ENCODE measurements at places on chromosomes 5 and 9.

GRCh38 chr5:154406231-154406630 lies 39.6 kb upstream of the SAP30L start:
- no peak for DNase-seq

- no peak for DNase-seq
These were observed 29.0 kb upstream of the GPR150 start for GRCh38 chr5:95590880-95591279.

GRCh38 chr5:125655156-125655555 lies 768.1 kb upstream of the GRAMD2B start:
- DNase-seq, result no peak

DNA sequence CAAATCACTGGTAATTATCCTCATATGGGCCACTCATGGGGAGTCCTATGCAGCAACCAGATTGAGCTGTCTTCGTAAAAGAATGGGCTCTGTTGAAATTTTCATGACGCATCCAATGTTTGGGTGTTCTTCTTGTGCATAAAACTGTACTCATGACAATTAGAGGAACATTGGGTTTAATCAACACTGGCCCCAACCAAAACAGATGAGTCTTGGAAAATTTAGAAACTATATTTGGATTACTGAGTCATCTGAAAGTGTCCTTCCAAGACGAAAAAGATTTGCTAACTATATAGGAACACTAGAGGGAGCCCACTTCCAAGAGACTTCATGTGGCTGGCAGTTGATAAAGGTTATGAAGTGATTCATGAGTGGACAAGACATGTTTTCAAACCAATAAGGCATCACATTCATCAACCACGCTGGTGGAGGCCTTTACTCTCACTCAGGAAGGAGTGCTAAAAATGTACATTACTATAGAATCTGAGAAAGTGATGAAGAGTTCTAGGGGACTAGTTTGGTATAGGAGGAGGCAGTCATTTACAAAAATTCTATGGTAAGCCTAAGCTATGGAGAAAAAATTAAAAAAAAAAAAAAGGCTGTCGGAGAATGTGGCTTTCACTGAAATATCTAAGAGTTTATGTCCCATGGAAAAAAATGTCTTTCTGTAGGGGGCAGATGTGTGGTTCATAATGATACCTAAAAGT lies 313.5 kb downstream of the PRDM9 start:
- DNase-seq, result no peak

DNA sequence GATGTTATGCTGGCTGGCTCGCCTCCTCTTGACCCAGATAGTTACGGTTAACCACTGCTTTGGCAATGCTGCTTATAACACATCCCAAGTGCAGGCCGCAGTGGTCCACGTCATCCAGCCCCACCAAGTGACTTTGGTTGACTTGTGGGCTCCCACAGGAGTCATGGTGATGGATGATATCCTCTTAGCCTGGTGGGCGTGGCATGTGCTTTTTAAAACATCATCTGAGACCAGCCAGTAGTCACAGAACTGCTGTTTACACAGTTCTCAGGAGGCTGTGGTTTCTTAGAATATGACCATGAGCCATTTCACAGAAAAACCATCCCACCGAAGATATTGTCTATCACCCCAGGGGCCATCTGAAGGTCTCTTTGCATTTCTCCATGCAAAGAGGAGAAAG lies 216.9 kb downstream of the SH3GL2 start:
- no peak for DNase-seq

DNA sequence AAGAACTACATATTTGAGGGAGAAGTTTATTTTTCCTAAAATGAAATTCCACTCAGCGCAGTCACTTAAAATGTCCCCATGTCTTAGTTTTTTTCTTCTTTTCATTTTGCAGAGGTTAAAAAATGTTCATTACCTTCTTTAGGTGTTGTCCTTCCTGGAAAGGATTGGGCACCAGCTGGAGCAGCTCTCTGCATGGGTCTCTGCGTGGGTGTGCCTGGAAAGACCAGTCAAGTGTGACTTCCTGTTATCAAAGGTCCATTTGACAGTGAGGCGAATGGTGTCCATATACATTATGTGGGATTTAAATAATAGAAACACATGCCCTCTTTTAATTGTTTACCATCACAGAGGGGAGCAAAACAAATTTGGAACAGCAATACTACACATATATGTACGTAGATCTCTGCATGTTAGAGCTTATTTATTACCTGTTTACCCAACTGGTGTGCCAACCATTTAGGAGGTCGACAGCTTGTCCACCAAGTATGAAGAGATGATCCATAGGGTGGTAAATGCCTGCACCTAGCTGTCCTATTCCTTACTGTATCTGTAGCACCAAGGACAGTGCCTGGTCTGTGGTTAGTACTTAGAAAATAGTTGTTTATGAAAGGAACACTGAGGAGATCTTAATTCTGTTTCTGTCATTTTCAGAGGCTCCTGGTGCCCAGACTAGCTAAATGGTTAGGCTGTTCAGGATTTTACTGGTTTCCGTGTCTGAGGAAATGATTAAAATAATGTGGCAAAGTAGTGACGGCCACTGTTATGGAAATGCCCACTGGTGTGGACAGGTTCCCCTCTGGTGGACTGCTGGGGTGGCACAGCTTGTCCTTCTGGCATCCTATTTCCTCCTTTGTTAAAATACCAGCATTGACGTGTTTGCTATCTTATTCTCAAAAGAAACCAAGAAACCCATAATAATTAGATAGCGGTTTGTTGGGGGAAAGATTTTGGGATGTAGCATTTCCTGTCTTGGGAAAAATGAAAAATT lies 200.4 kb downstream of the MAST4 start:
- no peak for DNase-seq

GRCh38 chr9:92276331-92277032 lies 17.0 kb downstream of the IARS1 start:
- DNase-seq, result no peak

DNA sequence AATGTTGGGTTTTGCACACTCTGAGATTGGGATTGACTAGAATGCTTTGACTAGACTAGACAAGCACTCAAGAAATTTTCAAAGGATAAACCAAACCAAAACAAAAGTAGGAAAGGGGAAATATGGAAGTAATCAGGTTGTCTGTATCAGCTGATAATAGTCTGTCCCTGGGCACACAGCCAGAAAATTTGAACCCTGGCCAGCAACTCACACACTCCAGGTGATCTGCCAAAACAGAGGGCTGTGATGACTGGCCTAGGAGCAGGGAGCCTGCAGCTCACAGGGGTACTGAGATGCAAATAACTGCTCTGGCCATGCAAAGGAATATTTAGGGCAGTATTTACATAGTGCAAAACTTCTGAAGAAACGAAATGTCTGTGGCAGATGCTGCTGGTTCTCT lies 112.3 kb upstream of the SMIM23 start:
- no peak for DNase-seq

GRCh38 chr9:101618698-101619097 lies 23.9 kb upstream of the PPP3R2 start:
- no peak for DNase-seq

DNA sequence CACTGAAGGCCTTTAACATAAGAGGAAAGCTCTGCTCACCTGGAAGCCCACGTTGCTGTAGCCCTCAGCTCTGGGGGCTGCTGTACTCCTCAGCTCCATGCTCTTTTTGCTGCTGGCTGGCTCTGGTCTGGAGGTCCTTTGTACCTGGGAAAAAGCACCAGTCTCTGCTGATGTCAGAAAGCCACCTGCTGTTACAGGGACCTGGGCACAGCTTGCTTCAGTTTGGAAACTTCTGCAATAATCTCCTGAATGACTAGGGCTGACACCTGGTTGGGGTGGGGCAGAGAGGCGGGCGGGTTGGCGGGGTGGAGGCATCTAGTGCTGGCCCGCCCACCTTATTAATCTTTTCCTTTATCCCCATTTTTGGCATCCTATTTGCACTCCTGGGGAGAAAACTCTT lies at the start of gene SLC28A3:
SLC28A3 (minus strand) TSS at position 224 of the 400 bp plus-strand sequence; CDS start at position 99, 125 bp downstream.
- no peak for DNase-seq

- no peak for DNase-seq
These were observed 80.4 kb upstream of the NIPBL start for GRCh38 chr5:36796155-36796554.

GRCh38 chr5:59460368-59461153 lies 433.0 kb downstream of the PDE4D start:
- DNase-seq, result no peak

- DNase-seq, result no peak
These were observed 350.1 kb downstream of the TMEM232 start for GRCh38 chr5:110376281-110376951.

DNA sequence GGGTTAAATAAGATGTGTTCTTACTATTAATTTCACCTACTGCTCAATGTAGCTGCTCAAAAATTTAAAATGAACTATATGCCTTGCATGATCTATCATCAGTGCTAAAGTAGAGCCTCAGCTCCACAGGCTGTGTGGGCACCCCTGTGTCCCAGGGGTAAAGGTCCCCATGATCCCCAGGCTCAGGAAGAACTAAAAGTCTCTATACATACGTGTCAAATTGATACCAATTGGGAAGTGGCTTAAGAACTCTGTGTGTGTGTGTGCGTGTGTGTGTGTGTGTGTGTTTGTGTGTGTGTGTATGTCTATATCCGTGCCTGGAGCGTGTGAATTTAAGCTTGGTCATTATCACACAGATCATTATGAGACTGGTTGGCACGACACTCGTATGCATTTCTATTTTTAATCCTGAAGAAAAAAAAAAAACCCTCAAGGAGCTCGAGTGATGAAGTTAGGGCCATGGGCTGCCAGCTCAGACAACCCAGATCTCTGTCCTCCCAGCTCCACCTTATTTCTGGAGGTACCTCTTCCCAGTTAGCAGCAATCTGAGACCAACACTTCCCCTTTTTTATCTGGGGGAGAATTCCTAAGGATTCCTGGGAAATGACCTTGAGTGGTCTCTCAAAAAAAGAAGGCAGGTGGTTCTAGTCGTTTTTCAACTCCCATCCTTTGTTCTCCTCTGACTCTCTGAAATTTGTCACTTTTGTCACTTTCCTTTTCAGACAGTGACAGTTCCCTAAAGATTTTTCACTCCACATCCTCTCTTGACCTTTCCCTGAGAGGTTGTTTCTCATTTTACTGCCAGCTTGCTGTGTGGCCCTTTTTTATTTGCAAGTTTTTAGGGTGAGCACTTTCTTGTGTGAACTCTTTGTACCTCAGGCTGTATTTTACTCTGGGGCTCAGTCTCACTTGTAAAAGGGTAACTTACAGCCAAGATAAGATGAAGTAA lies 45.7 kb upstream of the CTXN3 start:
- DNase-seq, result no peak

GRCh38 chr5:147170603-147171002 lies 64.2 kb upstream of the STK32A start:
- DNase-seq, result no peak

DNA sequence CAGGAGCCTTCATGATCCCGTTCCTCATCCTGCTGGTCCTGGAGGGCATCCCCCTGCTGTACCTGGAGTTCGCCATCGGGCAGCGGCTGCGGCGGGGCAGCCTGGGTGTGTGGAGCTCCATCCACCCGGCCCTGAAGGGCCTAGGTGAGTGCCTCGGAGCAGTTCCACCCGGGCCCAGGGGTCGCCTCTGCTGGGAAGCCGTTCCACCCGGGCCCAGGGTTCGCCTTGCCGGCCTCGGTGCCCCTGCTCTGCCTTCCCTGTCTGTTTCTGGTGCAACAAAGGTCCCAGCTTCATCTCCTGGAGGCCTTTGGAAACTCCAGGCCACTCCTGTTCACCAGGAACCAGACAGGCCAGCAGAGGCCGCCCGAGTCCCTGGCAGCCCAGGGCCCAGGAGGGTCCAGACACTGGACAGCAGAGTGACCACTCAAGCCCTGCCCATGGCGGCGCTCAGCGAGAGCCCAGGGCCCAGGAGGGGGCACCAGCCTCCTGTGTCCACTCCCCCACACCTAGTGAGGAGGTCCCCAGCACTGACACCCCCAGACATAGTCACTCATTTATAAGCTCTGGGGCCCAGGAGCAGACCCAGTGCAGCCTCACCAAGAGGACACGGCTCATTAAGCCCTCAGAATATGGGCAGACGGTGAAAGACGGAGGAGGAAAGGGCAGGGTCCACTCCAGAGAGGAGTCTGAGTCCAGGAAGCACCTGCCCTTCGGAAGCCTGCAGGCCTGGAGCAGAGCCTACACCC lies 7.5 kb downstream of the SLC6A19 start:
- DNase-seq, result no peak

DNA sequence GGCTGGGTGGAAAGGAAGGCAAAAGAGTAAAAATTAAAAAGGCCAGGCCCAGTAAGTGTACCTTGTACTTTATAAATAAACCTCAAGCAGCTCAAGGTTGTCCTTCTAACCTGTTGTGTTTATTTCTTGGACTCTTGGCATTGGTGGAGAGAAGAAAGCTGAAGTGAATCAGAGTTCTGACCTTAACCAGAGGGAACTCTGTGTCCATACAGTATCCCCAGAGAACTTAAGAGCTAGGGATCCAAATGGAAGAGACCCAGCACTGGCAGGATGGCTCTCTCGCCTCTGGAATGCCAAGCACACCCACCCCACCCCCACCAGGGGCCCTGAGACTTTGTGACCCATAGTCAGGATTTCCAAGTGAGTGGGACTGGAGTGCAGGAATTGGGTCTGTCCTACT lies 14.2 kb downstream of the NUDT2 start:
- DNase-seq, result no peak

DNA sequence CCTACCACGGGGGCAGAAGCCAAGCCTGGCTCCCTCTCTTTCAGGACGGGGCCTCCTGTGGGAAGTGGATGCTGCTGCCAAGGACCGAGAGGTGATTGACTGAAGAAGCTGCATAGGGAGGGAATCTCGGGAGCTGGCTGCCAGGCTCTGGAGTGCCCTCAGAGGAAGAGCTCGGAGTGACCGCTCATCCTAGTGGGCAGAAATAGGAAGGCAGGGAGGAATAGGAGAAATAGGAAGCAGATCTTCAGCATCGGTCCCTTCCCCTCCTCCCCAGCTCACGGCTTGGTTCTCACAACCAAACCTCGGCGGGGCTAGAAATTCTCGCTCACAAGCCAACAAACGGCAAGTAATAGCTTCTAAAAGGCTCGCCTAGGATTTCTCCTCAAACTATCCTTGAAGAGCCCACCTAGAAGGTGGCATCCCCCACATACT lies 159.9 kb upstream of the RAI14 start:
- DNase-seq, result no peak

- DNase-seq, result no peak
These were observed 467.5 kb upstream of the TLE4 start for GRCh38 chr9:79104216-79104615.
